A549 treated with CpdA at 1 μM for 4 hours (cell line): ENCODE measurements at places on chromosomes 6 and 20. TPM values are rescaled to one million over a fixed set of nuclear protein-coding genes. Genes with fewer than 3 reads are reported as not detected.

The PTCRA gene
- not detected in 5 replicates for total RNA-seq

The GABBR1 gene
- total RNA-seq, result 3.4 to 6.8 TPM (median 5.0 TPM) in 5 replicates

The IL17A gene
- not detected in 5 replicates for total RNA-seq

The HLA-A gene
- 113 to 144 TPM (median 140 TPM) in 5 replicates for total RNA-seq

The FAM83C gene
- 0.03 to 0.06 TPM (median 0.05 TPM) in 3 of 5 replicates, not detected in the others for total RNA-seq

The TEAD3 gene
- total RNA-seq, result 4.3 to 6.4 TPM (median 5.0 TPM) in 5 replicates

The FOXA2 gene
- total RNA-seq, result 12.1 to 20.9 TPM (median 18.2 TPM) in 5 replicates

The DNMT3B gene
- total RNA-seq, result 3.9 to 5.2 TPM (median 4.6 TPM) in 5 replicates

The LTV1 gene
- 34.0 to 44.1 TPM (median 34.9 TPM) in 5 replicates for total RNA-seq

The KIF25 gene
- total RNA-seq, result 0.07 to 0.15 TPM in 2 of 5 replicates, not detected in the others
